Activated CD4-positive, alpha-beta T cell treated with anti-CD3 and anti-CD28 coated beads, Interleukin-2, amount 10 ng/mL, durations not matched to agents 24 days and 14 days (primary cell): ENCODE measurements at places on chromosomes 16 and 17. TPM values are rescaled to one million over a fixed set of nuclear protein-coding genes. Genes with fewer than 3 reads are reported as not detected.

DNA sequence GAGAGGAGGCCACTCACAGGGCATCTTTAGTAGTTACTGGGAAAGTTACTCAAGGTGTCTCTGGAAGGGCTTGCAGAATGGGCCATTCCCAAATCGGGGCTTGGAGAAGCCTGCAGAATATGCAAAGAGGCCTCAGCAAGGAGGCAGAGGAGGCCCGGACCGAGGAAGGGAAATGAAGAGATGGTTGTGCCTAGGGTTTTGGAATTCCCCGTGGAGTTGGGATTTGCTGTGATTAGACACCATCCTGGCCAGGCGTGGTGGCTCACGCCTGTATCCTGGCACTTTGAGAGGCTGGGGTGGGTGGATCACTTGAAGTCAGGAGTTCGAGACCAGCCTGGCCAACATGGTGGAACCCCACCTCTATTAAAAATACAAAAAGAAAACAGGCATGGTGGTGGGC lies 193.0 kb downstream of the IRF8 start:
- DNase-seq, result no peak

GRCh38 chr17:7475764-7476422 lies 3.5 kb downstream of the ZBTB4 start:
- no peak for DNase-seq

- no peak for DNase-seq
Measured at GRCh38 chr17:31835984-31836383, 23.1 kb downstream of the COPRS start.

DNA sequence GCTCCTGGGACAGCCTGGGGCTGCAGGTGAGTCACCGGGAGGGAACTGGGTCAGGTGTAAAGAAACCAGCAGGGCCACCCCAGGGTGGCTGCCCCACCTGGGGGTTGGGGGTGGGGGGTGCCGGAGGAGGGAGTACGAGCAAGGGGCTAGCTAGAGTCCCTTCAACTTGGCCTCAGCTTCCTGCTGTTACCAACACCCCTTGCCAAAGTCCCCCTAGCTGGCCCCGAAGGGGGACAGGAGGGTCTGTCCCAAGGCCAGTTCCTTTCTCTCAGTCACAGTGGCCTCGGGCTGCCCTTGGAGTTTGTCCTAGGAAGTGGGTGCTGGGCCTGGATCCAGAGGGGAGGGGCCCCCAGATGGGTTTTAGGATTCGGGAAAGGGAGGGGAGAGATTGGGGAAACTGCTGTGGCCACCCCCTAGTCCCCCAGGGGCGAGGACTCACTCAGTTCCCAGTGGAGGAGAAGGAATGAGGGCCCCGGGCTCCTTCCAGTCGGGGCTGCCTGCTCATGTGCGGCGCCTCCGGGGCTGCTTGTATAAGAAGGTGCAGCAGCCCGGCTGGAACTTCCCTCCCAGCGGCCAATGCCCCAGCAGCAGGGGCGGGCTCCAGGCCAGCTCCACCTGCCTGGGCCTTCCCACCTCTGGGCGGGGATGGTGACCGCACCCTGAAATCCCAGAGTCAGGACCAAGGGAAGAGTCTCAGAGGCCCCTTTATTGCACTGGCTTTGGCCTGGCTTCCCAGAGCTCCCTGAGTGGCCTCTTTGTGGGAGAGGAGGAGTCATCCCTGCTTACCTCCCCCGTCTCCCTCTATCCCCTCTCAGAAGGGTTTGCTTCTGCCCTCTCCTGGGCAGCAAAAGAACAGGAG lies 7.3 kb downstream of the ARHGAP27 start:
- no peak for DNase-seq

DNA sequence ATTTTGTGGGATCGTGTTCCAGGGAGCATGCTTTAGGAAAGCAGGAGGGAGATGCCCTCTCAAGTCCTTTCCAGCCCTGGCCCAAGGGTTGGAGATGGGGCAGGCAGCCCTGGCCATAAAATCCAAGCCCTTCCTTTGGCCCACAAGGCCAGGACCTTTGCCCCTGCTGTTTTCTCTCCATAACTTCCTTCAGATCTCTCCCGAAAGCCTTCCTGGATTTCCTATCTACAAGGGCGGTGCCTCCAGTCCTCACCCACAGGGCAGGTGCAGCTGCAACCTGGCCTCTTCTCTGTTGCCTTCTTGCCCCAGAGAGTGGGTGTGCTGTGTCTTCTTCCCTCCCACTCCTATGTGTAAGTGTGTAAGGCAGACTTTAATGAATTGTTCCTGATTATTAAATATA lies 8.5 kb upstream of the PDP2 start:
- DNase-seq, result no peak

The LRRC75A gene
- 1.3 and 1.5 TPM in 2 replicates for total RNA-seq

The GUCY2D gene
- total RNA-seq, result not detected in 2 replicates

The COQ9 gene
- 55.2 and 56.7 TPM in 2 replicates for total RNA-seq

The KCNH4 gene
- 1.6 and 2.3 TPM in 2 replicates for total RNA-seq

The CLEC10A gene
- total RNA-seq, result not detected in 2 replicates

The CBLN1 gene
- not detected in 2 replicates for total RNA-seq

The KAT8 gene
- total RNA-seq, result 56.9 and 63.3 TPM in 2 replicates

The PRR14 gene
- total RNA-seq, result 82.2 and 86.7 TPM in 2 replicates
